Suprapubic skin (tissue), 4 donors: ENCODE measurements at places on chromosomes 12 and 14.

- no peak for DNase-seq
Observed at GRCh38 chr12:11397366-11397765, 2.0 kb upstream of the PRB2 start.

DNA sequence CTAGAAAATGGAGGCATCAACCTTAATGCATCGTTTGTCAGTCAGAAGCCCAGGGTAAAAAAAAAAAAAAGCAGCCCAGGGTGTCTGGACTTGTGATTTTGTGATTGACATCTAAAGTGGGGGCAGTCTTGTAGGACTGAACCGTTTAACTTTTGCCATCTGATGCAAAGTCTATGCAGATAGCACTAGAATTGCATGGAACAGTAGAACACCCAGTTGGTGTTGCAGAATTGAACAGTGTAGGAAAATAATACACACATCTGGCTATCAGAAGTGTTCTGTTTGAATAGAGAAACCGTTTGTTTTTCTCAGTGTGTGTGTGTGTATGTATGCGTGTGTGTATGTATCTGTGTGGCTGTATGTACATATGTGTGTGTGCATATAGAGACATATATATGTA, 45.0 kb downstream of the SLCO1A2 start:
- DNase-seq = no peak

DNA sequence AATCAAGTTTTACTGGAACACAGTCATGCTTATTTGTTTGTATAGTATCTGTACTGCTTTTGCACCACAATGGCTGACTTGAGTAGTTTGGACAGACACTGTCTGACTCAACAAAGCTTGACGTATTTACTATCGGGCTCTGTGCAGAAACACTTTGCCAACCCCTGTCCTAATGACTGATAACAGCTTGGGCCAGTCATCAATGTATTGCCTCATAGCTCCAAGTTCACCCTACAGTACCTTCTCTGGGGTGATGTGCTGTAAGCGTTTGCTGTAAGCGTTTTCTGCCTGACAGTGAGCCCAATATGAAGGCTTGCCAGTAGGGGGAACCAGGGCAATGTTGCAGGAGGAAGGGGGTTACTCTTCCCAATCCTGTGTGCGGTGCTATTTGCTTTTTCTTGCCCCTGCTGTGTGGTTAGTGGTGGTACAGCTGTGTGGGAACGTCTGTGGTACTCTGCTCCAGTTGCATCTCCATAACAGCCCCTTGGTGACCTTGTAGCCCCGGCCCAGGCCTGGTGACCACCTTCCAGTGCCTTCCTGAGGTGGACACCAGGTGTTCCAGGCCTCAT, 5.4 kb upstream of the CCDC177 start:
- DNase-seq = no peak

- no peak for DNase-seq
Observed at GRCh38 chr12:89469361-89469760, 55.2 kb downstream of the GALNT4 start.

GRCh38 chr14:91027561-91027960, 32.9 kb downstream of the RPS6KA5 start:
- no peak for DNase-seq

DNA sequence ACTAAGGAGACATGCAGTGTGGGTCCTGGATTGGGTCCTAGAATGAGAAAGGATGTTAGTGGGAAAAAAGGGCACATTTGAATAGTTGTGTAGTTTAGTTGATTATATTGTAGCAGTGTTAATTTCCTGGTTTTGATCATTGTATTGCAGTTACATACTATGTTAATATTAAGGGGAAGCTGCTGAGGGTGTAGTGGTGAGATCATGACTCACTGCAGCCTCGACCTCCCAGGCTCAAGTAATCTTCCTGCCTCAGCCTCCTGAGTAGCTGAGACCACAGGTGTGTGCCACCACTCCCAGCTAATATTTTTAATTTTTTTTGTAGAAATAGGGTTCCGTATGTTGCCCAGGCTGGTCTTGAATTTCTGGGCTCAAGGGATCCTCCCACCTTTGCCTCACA, 21.7 kb downstream of the BORCS5 start:
- DNase-seq = no peak
